ENCODE measurements at places on chromosomes 11 and 22.

- DNase-seq, result no peak
These were observed 704.1 kb upstream of the CCDC179 start for GRCh38 chr11:23564370-23564769.

DNA sequence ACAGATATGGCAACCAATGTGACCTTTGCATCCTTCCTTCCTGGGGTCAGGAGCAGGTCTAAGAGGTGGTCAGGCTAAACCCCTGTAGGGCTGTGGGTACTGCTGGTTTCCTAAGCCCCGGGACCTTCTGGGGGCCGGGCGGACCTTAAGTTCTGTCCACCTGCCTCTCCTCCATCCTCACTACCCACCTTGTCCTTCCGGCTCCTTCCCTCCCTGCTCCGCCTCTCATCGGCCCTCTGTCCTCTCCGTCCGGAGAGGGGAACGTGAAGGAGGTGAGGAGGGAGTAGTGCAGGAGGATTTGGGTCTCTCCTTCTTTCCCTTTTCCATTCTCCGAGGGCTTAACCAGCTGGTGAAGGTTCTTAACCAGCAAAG is 28.3 kb upstream of the PARVB start:
- DNase-seq, result no peak

DNA sequence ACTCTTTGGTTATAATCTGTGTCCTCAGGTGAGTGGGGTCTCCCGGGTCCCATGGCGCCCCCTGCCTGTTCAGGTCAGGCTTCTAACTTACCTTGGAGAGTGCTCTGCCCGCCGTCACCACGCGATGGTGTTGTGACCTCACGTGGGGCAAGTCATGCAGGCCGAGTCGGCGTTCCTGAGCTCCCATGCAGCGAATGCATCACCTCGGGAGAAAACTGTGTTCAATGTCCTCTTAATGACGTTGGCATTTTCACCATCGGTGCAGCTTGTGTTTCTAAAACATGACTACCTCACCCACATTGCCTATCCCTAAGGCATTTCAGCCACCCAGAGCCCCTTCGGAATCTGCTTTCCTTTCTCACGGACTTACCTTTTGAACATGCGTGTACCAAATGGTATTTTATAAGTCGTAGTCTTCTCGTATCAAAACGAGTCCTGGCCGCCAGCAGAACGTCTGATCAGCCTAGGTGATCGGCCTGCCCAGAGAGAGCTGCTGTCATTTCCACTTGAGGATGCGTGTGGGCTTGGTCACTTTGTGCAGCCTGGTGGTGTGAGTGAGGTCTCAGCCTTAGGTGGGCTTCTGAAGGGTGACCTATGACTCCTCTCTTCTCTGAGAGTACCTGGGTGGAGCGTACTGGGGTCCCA is 64.8 kb downstream of the TBC1D22A start:
- peak; percentile 18 for DNase-seq

- no peak for DNase-seq
These were observed 27.6 kb downstream of the TREH start for GRCh38 chr11:118651820-118652219.

DNA sequence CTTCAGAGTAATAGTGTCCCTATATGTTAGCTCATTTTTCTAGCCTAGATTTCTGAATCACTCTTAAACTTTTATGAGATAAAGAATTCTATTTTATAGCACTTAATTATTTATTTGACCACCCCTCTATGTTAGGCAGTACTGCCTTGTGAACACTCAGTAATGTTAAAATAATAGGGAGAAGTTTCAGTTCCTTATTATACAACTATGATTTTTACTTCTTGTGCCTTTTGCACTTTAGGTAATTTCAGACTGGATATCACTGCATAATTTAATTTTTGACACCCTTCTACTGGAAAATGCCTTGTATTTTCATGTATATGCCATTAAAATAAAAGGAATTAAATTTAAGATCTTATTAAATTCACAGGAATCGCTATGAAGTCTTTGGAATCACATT is 3.1 kb downstream of the BCO2 start:
- DNase-seq, result no peak

DNA sequence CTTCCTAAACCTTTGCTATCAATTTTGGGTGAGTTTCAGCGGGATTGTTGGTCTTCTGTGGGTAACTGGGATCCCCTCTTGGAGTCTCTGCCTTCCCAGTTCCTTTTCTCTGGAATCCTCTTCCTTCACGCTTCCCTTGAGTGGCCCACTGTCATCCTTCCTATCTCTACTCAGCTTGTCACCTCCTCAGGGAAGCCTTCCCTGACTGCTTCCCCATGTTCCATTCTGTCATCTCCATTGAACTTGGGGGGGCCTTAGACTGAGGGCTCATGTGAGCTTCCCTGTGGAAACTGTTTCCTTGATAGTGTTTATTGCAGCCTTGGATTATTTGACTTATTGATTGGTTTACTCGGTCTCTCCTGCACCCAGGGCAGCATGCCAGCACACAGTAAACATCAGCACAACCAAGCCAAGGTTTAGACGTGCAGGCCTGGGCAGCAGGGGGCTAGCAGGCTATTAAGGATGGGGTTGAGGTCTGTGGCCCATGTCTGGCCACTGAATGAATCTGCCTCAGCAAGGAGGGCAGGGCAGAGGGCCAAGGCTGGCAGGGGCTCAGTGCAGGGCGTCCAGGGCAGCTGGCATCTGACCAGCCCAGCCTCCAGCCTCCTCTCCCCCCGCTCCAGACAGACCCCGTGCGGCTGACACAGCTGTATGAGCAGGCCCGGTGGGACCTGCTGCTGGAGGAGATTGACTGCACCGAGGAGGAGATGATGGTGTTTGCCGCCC is 7.2 kb downstream of the TRPT1 start:
- no peak for DNase-seq

DNA sequence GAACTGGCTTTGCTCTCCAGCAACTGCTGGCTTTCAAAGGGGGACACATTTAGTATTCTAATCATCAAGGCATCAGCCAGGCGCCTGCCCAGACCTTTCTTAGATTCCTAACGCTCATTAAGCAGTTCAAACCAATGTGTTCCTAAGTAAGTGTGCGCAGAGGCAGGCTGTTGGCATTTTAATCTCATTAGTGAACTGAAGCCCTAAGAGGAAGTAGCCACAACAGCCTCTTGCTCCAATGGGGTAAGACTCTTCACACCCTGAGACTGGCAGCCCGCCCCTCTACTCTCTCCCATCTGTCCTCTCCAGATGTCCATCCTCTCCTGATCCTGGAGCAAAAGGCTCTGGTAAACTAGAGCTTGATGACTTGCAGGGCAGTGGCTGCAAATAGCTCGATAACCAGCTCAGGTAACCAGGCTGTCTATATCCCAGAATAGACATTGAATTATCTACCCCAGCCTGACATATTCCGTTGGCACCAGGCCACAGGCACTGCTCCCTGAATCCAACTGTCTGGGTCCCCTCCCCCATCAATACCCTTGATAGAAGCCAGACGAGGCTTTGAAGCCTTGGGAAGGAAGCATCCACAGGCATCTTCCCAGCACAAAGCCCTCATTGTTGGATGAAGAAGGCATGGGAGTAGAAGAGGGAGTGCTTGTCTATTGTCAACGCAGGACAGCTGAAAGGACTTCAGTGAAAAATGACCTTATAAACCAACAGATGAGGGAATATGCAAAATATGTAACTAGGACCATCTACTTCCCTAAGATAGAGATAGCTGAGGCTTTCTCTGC is 321.1 kb downstream of the TENM4 start:
- DNase-seq, result peak; percentile 45

GRCh38 chr11:106482917-106483785 is 405.7 kb downstream of the AASDHPPT start:
- DNase-seq, result no peak

GRCh38 chr11:494761-495536 is 12.1 kb downstream of the RNH1 start:
- peak; percentile 34 for DNase-seq

DNA sequence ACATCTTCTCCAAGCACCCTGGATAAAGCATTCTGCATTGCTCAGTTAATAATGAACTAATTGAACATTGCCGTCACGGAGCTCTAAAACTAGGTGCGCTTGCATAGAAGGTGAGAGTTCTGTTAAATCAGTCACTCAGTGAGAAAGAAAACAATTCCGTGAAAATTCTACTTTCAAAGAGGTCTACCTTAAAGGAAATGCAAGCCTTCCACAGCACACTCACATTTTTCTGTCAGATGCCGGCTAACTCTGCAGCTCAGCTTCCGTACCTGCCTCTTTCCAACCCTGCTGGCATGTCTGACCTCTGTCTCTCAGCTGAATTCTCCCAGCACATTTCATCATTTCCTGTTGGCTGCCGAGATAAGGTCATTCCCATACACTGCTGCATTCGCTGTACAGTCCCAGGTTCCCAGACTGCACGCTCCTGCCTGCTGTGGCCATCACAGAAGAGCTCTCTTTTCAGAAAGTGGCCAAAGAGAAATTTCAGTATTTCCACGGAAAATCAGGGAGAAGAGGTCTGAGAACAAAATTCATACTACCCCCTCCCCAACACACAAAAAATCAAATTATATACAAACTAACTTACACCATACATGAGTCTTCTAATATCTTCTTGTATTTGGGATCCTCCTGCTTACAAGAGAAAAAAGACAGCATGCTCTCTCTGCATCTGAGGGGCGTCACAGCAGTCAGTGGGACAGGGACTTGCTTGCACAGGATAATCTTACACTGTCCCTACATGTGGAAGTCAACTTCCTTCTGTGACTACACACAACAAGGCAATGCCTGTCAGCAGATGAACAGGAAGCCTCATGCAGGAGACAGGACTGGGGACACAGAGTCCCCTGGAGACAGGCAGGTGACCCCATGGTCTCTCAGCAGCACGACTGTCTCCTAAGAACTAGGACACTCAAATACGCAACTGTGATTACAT is 55.1 kb downstream of the PACSIN2 start:
- no peak for DNase-seq

DNA sequence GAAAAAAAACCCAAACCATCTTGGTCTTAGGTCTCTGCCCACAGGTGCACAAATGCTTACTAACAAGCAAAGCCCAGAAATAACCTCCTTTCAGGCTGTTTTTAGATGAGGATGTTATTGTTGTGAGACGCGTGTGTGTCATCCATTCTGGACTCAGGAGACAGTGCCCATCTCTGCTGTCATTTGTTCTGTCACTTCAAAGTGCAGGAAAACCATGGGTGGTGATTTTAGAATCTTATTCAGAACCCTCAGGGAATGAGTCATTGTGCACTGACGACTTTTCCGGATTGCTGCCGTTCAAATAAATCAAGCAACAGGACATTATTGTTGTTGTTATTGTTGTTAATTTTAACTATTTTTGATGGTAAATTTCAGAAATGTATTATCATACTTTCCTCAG is 110.3 kb downstream of the LRRC32 start:
- DNase-seq, result no peak

- no peak for DNase-seq
These were observed 13.2 kb downstream of the CARS1 start for GRCh38 chr11:3044004-3044403.

- peak; percentile 93 for DNase-seq
These were observed 841 bp downstream of the RIC8A start for GRCh38 chr11:208181-208916.

DNA sequence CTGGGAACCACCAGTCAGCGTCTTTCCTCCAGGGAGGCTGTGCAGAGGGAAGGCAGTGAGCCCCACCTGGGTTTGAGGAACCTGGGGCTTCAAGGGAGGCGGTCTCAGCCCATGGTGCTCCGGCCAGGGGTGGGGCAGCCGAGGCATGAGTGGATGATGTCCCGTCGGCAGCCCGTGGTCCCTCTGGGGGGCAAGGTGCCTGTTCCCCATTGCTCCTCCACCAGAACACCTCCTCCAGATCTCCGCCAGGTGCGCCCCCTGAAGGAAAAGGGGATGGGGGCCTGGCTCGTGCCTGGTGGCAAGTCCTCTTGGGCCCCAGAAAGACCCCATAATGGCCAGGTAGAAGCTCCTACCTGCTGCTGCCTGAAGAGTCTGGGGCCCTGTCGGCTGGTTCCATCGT is 94.1 kb downstream of the KCNQ1 start:
- DNase-seq, result no peak

DNA sequence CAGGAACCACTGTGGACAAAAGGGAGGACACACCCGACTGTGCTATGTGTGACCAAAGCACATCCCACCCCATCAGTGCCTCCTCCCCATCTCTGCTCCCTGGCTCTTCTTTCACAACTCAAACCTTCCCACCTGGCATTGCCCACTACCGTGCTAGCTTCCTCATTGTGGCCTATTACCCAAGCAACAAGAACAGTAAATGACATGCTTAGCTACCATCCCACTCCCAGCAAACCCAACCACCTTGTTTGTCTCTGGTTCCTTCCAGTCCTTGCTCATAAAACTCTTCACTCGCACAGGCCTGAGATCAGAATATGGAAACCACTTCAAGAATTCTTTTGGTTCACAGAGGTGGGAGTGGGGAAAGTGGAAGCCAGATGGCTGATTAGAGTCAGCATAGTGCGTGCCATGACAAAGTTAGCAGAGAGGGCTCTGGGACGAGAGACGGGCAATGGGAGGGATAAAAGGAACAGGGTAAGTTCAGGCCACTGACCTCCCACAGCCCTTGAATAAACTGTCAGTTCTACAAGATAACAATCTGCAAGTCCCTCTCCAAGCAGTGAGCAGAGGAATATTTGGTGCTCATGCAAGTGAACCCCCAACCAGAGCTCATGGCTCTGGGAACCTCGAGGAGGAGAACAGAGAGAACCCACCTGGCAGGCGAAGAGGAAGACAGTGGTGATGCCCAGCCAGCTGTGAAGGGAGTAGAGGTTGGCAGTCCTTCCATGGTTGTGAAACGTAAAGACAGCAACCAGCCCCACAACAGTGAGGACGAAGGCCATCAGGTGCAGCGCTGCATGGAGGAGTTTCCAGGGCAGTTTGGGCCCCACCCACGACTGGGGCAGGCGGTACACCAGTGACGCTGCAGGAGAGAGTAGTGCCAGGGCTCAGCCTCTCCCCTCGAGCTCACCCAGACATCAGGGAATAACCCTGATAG is 8.3 kb downstream of the CYB561A3 start:
- no peak for DNase-seq

GRCh38 chr11:117385906-117386305 is 58.3 kb downstream of the CEP164 start:
- DNase-seq, result no peak

- no peak for DNase-seq
These were observed 30.8 kb upstream of the ALDH3B2 start for GRCh38 chr11:67705264-67705663.

- DNase-seq, result no peak
These were observed 92.9 kb downstream of the PDHX start for GRCh38 chr11:35009191-35009943.

GRCh38 chr11:132312701-132313111 is 942.3 kb downstream of the NTM start:
- peak; percentile 70 for DNase-seq

- peak; percentile 21 for DNase-seq
These were observed 15.7 kb upstream of the GNB1L start for GRCh38 chr22:19870153-19871022.

GRCh38 chr11:57357310-57357709 is 19.2 kb downstream of the P2RX3 start:
- no peak for DNase-seq

DNA sequence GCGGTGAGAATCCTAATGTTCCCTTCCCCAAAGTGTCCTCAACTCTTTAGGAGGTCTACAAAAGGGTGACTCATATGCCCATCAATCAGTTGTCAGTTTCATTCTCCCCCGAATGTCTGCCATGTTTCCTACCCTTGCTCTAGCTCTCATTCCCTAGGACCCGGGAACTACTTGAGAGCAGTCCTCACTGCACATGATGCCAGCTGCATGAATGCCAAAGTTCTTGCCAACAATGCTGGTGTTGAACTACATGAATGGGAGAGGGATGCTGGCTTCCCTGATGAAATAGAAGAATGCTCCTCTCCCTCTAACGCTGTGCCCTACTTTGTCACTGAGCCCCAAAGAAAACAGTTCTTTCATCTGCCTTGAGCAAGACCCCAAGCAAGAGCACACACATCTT is 12.5 kb upstream of the FSHB start:
- DNase-seq, result no peak
